ENCODE measurements at places on chromosomes 13 and 19.

- ATAC-seq, result no peak
These were observed 546.7 kb downstream of the RFC3 start for GRCh38 chr13:34364633-34365032.

- ATAC-seq, result peak; percentile 47
These were observed 4.4 kb downstream of the BCAT2 start for GRCh38 chr19:48806518-48806817.

- no peak for ATAC-seq
These were observed 137.6 kb upstream of the SLC10A2 start for GRCh38 chr13:103203735-103204330.

DNA sequence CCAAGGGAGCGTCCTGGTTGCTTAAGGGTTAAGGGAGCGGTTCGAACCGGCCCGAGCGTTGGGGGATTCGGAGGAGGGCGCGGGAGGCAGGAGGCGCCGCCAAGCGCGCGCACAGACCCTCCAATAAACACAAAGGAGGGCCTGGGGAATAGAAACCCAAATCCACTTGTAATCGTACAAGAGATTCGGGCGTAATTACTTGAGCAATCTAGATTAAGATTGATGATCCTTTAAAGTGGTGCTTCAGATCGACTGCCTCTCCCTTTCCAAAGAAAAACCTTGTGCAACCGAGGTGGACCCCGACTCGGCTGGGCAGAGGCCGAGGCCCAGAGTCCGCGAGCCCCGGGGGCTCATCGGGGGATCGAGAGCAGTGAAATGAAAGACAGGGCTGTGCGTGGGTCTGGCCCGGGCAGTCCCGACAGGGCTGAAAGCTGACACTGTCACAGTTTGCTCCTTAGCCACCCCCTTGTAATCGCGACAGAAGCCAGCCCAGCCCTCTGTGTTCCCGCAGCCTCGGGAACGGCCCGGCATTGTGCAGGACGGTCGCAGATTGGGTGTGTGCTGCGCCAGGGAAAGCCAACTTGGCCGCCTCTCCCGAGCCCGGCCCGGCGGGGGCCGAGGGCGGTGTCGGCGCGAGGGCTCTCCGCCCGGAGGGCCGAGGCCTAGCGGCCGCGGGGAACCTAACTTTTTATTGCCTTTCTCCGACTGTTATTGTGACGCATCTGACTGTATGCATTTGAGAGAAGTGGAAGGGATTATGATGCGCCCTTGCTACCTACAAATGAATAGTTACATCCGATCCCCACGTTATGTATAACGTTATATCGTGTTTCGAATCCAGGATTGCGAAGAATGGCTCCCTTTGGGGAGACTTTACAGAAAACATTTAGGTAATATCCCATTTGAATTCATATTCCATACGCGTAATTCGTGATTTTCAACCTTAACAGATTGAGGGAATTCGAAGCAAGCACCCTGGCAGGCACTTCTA is 5.5 kb downstream of the MAB21L1 start:
- no peak for ATAC-seq

DNA sequence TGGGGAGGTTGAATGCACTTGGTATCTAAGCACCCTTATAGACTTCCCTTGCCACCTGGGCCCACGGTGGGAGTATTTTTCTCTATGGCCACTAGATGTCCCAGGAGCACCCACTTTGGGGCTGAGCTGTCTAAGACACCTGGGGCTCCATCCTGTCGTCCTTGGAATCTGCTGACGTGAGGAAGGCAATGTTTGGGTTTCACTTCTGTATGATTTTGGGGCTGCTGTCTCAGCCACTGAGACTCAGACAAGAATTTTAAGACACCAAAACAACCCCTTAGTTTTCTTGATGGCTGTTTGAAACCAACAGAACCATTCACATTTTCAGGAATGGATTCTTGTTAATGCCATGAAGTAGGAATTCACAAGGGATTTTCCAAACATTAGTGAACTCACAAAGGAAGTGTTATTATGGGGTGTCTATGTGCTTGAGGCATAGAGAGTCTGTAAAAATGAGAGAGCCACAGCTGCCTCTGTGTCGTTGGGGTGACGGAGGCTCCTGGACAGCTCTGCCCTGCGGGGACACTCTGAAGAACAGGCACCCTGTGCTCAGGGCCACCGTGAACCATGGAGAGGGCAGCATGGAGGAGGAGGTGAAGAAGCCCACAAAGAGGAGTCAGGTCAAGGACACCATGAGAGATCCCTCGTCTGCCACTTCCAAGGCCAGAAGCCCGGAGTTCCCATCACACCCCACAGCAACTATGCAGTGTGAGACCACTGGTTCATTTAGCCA is 106.8 kb upstream of the SPATA13 start:
- peak; percentile 77 for ATAC-seq

- ATAC-seq, result no peak
These were observed 10.5 kb upstream of the GJA3 start for GRCh38 chr13:20171364-20171763.

DNA sequence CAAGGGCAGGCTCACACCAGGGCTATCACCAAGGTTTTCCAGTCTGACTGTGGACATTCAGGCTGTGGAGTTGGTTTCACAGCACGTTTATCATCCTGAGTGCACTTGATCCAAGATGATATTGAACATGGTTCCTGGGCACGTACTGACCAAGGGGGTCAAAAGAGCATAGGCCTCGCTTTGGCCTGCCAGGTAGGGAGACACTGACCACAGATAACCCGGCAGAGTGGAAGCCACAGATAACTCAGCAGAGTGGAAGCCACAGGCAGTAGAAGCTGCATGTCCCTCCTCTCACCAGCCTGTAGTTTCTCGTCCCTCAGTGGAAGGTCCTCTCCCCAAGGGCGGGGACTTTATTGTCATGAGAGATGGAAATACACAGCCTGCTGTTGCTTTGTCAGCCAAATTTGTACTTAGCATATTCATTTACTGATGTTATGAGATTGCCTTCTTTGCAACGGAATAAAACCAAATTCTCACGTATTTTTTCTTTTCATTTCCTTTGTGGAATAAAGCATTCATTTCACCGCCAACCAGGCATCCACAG is 8.8 kb upstream of the KRTDAP start:
- no peak for ATAC-seq

- ATAC-seq, result no peak
These were observed 7.3 kb downstream of the LYL1 start for GRCh38 chr19:13095393-13095784.

GRCh38 chr13:57624565-57625435 is 6.7 kb upstream of the PCDH17 start:
- ATAC-seq, result no peak

GRCh38 chr13:101751488-101751887 is 299.0 kb downstream of the ITGBL1 start:
- ATAC-seq, result no peak

DNA sequence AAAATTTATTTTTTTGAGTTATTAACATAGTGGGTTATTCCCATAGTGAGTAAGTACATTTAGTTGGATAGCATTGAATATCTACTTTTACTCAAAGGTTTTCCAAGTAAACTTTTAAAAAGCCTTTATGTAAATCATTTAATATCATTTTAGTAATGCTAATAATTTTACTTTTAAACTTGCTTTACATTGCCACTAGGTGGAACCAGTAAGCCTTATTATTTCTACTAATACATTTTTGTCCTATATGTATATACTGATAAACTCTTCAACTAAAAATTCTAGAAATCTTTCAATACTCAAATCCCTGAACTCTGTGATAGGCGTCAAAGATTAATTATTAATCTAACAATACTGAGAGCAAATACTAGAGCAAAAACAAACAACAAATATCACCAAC is 1709.2 kb upstream of the PCDH20 start:
- ATAC-seq, result no peak

- no peak for ATAC-seq
These were observed 3.7 kb downstream of the DLEU7 start for GRCh38 chr13:50839828-50840227.

GRCh38 chr13:41609828-41610227 is 152.5 kb downstream of the RGCC start:
- ATAC-seq, result no peak

GRCh38 chr19:35030257-35031071 is at the start of gene SCN1B:
Gene SCN1B, plus strand, starts transcription at chr19:35030470. Its CDS starts 351 bp downstream, at chr19:35030821.
- peak; percentile 80 for ATAC-seq

DNA sequence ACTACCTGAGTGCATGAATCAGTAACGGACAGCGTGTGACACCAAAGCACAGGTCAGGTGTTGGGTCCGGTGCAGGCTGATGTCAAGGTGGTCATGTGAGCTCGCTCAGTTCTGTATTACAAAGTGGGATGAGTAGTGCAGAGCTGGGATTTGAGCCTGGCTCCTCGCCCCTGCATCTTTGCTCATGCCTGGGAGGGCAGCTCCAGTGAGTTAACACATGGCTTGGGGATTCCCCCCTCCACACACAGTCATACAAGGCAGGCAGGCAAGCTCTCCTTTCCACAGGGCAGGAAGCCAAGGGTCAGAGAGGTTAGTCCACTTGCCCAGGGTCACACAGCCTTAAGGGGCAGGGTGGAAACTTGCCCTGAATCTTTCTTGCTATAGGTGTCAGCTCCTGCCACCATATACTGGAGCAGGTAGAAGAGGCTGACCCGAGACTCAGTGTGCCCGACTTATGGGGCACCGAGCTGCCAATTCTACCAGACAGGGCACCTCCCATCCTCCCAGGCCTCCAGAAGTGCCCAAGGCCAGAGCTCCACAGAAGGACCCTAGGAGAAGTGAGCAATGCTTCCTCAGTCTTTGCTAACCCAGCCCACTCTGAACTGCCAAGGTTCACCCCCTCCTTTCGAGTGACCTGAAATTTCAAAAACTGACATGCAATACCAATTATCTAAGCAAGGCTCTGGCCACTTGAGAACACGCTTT is 35.4 kb downstream of the ZNF787 start:
- ATAC-seq, result no peak

GRCh38 chr19:27717825-27718224 is 1495.1 kb downstream of the UQCRFS1 start:
- no peak for ATAC-seq

DNA sequence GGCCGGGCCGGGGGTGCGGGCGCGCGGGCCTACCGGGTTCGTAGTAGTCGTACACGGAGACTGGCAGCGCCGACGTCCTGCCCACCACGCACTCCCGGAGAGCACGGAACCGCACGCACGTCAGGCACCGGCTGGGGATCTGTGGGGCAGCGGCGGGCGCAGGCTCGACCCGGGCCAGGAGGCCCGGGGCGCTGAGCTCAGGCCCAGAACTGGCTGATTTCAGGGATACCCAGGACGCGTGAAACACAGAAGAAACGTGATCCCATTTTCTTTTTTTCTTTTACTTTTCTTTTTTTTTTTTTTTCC is 9.0 kb downstream of the F2RL3 start:
- ATAC-seq, result peak; percentile 5

GRCh38 chr13:30156270-30156669 is 151.1 kb downstream of the KATNAL1 start:
- no peak for ATAC-seq

GRCh38 chr13:106521095-106521799 is 14.2 kb downstream of the EFNB2 start:
- ATAC-seq, result no peak

DNA sequence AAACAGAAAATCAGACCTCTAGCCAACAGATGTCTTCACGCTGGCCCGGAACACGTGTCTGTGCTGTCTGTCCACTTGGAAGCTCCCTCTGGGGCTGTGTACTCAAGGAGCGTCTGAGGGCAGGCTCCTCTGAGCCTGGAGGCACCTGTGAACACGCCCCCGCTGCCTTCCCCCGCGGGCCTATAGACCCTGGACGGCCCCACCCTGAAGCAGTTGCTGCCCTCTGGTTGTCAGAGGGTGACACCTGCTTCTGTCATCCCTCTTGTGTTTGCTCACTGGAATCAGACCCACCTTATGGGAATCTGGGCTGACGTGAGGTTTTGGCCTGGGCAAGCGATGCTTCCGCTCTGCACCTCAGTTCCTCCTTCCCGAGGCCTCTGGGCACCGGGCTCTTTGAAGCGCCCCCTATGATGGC is 19.2 kb downstream of the EPN1 start:
- ATAC-seq, result no peak
